ENCODE measurements at places on chromosomes 3 and 15.

GRCh38 chr3:65938676-65939075 is 100.0 kb downstream of the MAGI1 start:
- DNase-seq: no peak

DNA sequence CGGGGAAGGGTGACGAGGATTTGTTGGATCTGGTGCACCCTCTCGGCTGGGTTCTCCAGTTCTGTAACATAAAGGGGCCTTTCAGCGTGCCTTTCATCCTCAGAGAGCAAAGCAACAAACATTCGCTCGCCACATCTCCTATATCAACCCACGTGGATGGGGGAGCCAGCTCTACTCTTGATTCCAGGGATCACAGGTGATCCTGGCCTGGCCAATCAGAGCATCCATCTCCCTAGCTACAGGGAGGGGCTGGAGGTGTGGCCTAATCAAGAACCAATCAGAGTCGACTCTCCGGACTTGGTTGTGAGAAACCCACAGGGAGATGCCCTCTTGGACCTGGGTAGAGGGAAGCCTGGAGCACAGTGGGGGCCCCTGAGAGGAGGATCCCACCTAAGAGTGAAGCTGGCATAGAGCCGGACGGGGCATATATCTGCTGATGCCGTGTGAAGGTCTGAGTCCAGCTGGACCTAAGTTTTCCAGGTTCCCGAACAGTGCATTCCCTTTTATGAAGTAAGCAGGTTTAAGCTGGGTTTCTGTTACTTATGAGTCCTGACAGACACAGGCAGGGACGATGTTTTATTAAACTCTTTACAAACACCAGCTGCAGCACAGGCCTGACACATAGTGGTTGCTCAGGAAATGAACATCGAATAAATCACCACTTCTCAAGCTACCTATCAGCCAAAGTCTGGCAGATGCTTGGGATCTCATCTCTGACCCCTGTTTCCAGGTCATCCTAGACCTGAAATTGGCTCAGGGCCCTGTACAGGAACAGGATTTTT is 50.7 kb upstream of the RAD18 start:
- DNase-seq: no peak

DNA sequence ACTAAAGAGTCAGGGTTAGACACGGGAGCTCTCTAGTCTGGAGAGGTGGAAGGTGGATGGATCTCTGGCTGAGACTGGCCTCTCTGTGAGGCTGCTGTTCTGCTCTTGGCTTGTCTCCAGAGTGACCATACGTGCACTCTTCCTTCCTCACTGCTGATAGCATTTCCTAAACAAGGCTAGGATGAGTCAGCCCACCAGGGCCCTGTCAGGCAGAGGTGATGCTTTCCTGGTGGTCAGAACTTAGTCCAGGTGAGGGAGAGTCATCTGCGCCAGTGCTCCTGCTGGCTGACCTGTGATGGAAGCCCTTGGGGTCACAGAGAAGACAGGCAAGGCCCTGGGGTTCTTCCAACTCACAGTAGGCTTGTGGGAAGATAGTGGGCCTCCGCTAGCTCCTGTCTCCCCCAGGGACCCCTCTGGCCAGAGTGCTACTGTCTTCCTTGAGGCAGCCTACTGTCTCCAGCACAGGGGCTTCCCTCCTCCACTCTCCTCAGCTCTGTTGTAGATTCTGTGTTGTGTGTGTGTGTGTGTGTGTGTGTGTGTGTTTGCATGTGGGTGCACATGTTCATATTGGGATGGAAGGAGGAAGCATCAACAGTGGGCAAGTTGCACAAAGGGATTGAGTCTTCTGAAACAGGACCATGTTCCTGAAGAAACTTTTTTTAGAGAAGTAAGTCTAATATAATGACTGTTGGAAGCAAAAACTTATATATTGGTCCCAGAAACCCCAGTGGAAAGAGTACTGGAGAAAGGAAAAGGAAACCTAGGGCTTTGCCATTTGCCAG is 16.5 kb downstream of the ALPK3 start:
- DNase-seq: no peak

DNA sequence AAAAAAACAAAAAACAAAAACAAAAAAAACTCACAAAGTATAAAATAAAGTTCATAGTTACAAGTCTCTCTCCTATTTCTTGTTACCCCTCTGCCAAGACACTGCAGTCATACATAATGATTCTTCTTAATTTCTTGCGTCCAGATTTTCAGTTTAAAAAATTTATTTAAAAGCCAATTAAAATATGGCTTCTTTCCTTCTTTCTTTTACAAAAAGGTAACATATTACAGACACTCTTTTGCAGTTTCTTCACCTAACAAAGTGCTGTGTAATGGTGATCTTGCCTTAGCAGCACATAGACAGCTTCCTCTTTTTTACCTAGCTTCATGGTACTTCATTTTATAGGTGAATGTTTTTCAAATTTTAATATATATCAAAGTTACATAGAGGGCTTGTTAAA is 136.1 kb upstream of the SGO1 start:
- no peak for DNase-seq

- no peak for DNase-seq
Observed at GRCh38 chr3:135944831-135945230, 20.7 kb upstream of the PPP2R3A start.

DNA sequence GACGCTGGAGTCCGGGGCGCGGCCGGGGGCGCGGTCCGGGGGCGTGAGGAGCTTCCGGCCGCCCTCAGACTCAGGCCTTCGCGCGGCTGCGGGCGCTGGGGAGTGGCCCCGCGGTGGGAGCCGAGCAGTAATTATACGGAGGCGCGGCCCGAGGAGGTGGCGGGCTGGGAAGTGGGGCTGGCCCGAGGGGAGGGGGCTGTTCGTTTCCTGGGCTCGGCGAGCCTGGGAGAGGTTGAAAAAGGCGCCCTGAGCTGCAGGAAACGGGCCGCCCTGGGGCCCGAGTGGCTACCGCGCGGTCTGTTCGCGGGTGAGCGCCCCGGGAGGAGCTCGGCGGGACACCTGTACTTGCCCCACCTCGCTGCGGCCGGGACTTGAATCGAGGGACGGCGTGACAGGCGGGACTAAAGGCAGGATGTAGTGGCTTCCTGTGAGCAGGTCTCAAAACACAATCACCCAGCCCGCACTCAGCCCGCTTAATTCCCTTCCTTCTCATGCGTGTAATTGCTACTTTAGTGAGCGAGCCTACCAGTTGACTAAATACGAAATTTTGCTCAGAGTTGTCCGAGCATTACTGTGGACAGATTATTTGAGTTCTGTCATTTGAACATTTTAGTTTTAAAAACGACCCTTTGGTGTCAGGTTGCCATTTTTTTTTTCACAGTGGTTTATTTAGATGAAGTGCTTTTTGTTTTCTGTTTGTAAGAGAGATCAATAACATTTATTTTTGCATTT is 860 bp downstream of the RASA2 start:
- no peak for DNase-seq

- DNase-seq: no peak
Observed at GRCh38 chr15:48733615-48734014, 77.3 kb downstream of the CEP152 start.

DNA sequence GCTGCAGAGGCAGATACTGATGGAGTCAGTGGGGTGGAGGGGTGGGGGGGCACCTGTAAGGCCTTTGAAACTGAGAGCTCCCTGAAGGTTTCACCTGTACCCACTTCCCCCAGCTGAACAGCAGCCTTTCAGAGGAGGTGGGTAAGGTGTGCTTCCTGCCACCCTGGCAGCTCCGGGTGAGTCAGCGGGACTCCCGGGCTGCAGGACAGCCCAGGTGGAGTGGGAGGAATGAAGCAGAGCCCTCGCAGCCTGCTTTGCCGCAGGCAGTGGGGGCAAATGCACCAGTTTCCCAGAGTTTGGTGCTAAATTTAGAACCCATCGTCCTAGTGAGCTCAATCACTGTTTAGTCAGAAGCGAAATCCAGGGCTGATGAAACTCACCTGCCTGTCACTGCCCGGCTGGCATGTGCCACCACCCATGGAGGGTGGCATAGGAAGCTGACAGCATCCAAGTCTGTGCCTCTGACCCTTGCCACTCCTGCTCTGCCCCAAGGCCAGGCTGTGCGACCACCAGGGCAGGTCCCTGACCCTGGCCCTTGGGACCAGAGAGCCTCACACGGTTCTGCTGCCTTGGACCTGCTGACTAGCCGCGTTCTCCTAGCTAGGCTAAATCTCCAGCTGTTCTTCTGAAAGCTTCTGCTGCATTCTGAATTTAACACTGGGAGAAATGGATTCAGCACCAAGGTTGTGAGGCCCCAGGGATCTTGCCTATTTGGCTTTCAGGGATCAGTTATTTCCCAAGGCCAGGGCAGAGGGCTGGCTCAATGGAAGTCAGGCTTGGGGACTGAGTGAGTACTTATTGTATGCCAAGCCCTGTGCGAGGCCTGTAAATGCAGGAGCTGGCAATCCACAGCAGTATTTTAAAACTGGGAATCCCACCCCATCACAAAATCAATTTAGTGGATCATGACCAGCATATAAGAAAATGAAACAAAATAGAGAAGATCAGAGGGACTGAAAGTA is 67.3 kb upstream of the RASGRF1 start:
- DNase-seq: no peak

- DNase-seq: no peak
Observed at GRCh38 chr3:169871129-169871886, 1.6 kb upstream of the LRRC31 start.

All from amniotic stem cell (primary cell).